ENCODE measurements at places on chromosomes 4 and X.

DNA sequence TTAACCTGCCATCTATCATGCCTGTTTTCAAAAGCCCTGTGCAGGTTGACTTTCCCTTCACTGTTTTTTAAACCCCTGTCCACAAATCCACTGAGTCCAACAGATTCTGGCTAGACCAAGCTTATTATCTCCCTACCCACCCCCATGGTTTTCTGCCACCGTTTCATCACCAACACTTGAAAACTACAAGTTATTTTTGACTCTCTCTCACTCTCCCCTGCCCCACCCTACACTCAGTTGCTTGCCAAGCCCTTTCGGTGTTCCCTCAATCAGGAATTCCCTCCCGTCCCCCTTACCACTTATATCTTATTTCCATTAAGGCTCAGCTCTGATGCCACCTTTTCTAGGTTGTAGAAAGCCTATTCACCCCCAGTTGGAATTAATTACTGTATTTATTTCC lies 29.7 kb downstream of the ATG4A start:
- no peak for DNase-seq
- H3K27me3 ChIP-seq = peaks cover 25% of the 10 kb centered on the region
- no peak overlapping the region for H3K4me3 ChIP-seq
- H3K4me1 ChIP-seq = peaks cover 2% of the 10 kb centered on the region
- H3K27ac ChIP-seq = no peak overlapping the region

GRCh38 chr4:146564492-146564891 lies 42.8 kb upstream of the SLC10A7 start:
- DNase-seq = no peak
- H3K27me3 ChIP-seq = peaks cover 13% of the 10 kb centered on the region
- no peaks in the 10 kb centered on the region for H3K36me3 ChIP-seq
- H3K4me3 ChIP-seq = no peak overlapping the region
- no peak overlapping the region for H3K27ac ChIP-seq

DNA sequence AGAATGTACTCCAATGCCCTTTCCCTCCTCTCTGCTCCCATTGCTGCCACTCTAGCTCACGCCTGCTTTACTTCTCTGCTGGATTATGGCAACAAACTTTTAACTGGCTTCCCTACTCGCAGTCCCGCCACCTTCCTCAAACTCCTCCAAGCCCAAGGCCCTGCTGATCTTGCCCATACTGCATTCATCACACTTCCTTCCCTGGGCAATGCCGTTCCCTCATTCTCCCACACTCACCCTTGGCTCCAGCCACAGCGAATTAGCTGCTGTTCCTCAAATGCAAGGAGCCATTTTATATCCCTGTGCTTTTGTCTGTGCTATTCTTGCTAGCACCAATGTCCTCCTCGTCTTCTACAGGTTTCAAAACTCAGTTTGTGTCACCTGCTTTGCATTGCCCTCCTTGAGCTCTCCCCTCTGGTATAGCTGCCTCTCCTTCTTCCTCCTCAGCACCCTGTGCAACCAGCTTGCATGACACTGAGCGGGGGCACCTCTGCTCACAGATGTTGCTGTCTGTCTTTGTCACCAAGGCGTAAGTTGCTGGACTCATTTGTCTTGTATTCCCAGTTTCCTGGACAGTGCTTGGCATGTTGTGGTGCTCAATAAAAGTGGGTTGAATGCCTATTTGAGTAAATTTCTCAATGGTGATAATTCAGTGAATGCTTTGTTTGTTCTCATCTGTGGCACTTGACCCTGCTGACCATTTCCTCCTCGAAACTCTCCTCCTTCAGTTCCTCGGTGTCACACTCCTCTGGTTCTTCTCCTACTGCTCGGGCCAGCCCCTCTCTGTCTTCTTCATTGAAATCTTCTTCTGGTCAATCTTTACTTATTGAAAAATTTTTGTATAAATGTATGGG lies 22.4 kb upstream of the MGST2 start:
- H3K4me3 ChIP-seq = no peak overlapping the region
- H3K27ac ChIP-seq = peak overlapping the region; percentile 82
- peaks cover 10% of the 10 kb centered on the region for H3K4me1 ChIP-seq
- no peak for DNase-seq

DNA sequence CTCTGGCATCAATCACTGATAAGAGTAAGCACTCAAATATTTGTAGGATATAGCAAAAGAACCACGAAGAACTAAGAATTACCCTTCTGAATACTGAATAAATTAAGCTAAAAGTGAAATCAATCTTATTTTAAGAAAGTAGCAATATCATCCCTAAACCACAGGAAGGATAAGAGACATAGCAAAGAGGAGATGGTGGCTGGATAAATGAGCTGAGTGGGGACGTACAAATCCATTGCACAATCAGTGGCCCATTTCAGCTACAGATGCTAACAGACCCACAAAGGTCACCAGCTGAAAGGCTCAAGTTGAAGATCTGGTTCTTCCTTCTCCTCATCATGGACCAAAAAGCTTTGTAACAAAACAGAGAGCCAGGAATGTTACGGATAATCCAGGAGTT lies 77.1 kb downstream of the SLC9A7 start:
- DNase-seq = peak; percentile 5
- H3K27me3 ChIP-seq = peaks cover 19% of the 10 kb centered on the region
- H3K4me1 ChIP-seq = no peaks in the 10 kb centered on the region
- no peak overlapping the region for H3K27ac ChIP-seq

GRCh38 chr4:124325690-124326089 lies 386.8 kb downstream of the ANKRD50 start:
- no peak overlapping the region for H3K4me3 ChIP-seq
- H3K4me1 ChIP-seq = no peaks in the 10 kb centered on the region

GRCh38 chr4:74540193-74540592 lies 95.3 kb downstream of the AREG start:
- no peaks in the 10 kb centered on the region for H3K4me1 ChIP-seq
- H3K36me3 ChIP-seq = no peaks in the 10 kb centered on the region
- no peak for DNase-seq

GRCh38 chr4:146053891-146054290 lies 115.3 kb upstream of the ZNF827 start:
- H3K36me3 ChIP-seq = no peaks in the 10 kb centered on the region
- no peak for DNase-seq
- no peaks in the 10 kb centered on the region for H3K4me1 ChIP-seq
- no peak overlapping the region for H3K27ac ChIP-seq
- no peak overlapping the region for H3K4me3 ChIP-seq

DNA sequence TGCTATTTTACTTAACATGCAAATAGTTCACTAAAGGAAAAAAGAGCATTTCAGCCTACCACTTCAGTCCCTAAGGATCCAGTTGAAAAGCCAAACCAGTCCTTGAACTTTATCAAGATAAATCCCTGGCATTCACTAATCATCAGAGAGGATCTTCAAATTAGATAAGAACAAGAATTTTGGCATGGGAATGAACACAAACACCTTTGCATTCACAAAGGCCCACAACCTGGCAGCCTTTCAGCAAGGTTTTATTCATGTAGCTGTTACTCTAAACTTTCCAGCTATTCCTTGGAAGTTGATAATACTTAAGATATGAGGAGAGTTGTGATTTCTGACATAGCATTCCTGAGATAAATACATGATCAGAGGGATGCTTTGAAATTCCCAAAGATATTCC lies 193.4 kb downstream of the LRBA start:
- H3K36me3 ChIP-seq = no peaks in the 10 kb centered on the region
- DNase-seq = no peak
- no peak overlapping the region for H3K4me3 ChIP-seq
- no peak overlapping the region for H3K27ac ChIP-seq
- no peaks in the 10 kb centered on the region for H3K27me3 ChIP-seq

DNA sequence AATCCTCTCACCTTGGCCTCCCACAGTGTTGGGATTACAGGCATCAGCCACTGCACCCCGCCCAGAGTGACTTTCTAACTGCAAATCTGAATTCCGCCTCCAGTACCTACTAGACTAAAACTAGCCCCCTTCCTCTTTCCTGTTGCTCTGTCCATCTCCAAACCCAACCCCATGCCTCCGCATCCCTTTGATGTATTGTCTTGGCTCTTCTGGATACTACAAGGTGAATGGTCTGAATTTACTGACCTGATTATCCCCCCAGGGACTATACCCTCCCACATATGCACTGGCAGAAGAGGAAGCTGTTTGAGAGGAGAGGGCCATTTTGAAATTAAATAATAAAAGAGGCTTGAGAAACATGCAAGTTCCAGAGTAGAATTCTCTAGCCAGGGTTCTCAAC lies 17.7 kb upstream of the TFDP3 start:
- no peaks in the 10 kb centered on the region for H3K4me1 ChIP-seq
- no peaks in the 10 kb centered on the region for H3K27me3 ChIP-seq
- H3K4me3 ChIP-seq = no peak overlapping the region
- no peak overlapping the region for H3K27ac ChIP-seq

- no peak overlapping the region for H3K4me3 ChIP-seq
- peak; percentile 51 for DNase-seq
- no peaks in the 10 kb centered on the region for H3K4me1 ChIP-seq
- no peak overlapping the region for H3K27ac ChIP-seq
Measured at GRCh38 chr4:30553151-30553550, 167.0 kb upstream of the PCDH7 start.

DNA sequence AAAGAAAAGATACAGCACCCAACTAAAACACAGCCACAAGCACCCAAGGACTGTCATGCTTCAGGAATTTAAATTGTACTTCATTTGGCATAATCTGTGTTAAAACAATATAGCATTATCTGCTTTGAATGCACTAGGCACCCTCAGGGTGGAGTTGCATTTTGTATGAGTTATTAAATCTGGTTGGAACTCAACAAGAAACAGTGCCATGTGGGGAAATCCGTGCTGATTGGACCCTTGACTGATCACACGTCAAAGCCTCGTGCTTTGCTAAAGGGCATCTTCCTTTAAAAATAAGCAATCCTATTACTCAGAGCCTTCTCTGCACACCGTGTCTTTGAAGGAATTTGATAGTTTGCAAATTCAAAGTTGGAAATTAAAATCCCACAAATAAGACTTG lies 35.4 kb downstream of the IGFBP7 start:
- H3K36me3 ChIP-seq = peaks cover 20% of the 10 kb centered on the region
- DNase-seq = no peak
- peaks cover 18% of the 10 kb centered on the region for H3K4me1 ChIP-seq
- no peak overlapping the region for H3K4me3 ChIP-seq

DNA sequence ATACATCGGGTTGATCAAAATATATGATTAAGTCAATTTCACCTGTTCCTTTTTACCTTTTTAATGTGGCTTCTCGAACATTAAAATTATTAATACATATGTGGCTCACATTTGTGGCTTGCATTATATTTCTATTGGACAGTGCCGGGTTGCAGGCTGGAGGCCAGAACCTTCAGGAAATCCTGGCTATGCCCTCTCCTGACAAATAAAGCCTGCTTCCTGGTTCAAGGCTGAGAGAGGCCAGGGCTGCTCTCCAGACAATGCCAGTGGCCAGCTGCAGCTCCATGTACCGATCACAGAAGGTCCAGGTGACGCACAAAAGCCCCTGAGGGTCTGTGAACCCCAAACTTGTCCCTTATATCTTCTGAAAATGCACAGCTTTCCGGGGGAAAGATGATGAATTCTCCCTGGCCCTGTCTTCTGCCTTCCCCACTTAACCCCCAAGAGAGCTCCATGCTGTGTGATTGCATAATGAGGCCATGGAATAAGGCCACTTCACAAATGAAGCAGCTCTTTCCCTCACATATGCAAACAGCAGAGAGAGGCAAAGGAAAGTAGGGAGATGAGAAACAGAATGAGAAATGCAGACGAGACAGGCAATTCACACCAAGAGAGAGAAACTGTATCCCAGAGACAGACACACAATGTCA lies 241.2 kb downstream of the BCOR start:
- H3K36me3 ChIP-seq = no peaks in the 10 kb centered on the region
- no peak for DNase-seq
- H3K4me1 ChIP-seq = peaks cover 23% of the 10 kb centered on the region
- H3K27me3 ChIP-seq = peaks cover 53% of the 10 kb centered on the region
- no peak overlapping the region for H3K4me3 ChIP-seq
- no peak overlapping the region for H3K27ac ChIP-seq

Measured in mesenchymal stem cell (in vitro differentiated cells and primary cell).